ENCODE measurements at places on chromosomes 16 and 17. TPM values are rescaled to one million over a fixed set of nuclear protein-coding genes. Genes with fewer than 3 reads are reported as not detected.

CX3CL1 gene
- not detected for total RNA-seq

GTF3C1 gene
- total RNA-seq: 60.0 TPM

KRTAP16-1 gene
- total RNA-seq: not detected

TMC7 gene
- total RNA-seq: not detected

PHOSPHO1 gene
- total RNA-seq: not detected

ANKFN1 gene
- total RNA-seq: not detected

ACSM2A gene
- total RNA-seq: not detected

EVI2B gene
- total RNA-seq: 94.2 TPM

SLC52A1 gene
- total RNA-seq: not detected

KRT25 gene
- not detected for total RNA-seq

PRSS8 gene
- total RNA-seq: not detected

KRTAP4-9 gene
- total RNA-seq: not detected

TNFRSF17 gene
- total RNA-seq: not detected

SLC16A3 gene
- total RNA-seq: 15.9 TPM

KRTAP2-3 gene
- not detected for total RNA-seq

ZFHX3 gene
- total RNA-seq: 1.7 TPM

DRC3 gene
- total RNA-seq: not detected

TNP2 gene
- not detected for total RNA-seq

MC1R gene
- total RNA-seq: 11.2 TPM

FCSK gene
- 22.0 TPM for total RNA-seq

EXOSC6 gene
- 36.4 TPM for total RNA-seq

WNK4 gene
- 0.51 TPM for total RNA-seq

Data from naive thymus-derived CD4-positive, alpha-beta T cell (primary cell).